Lung microvascular endothelial cell (primary cell): ENCODE measurements at places on chromosomes 13 and 19. TPM values are rescaled to one million over a fixed set of nuclear protein-coding genes. Genes with fewer than 3 reads are reported as not detected.
A peak's percentile ranks its signal among the peaks of the same experiment; 100 is the strongest.

DNA sequence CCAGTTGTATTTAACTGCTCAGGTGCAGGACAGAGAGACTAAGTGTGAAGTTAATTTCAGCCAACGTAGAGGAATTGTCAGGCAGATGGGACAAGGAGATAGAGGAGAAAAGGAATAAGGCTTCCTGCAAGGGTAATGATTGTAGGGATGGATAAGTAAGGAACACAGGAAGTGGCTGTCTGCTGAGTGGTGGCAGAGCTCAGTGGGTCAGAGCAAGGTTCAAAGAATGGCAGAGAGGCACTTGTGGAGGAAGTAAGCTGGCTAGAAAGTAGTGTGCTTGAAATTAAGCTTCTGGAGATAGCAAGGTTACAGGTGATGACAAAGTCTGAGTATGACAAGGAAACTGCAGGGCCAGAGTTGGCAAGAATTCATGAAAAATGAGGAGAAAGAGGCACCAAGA is 47.9 kb downstream of the USPL1 start:
- DNase-seq: no peak

DNA sequence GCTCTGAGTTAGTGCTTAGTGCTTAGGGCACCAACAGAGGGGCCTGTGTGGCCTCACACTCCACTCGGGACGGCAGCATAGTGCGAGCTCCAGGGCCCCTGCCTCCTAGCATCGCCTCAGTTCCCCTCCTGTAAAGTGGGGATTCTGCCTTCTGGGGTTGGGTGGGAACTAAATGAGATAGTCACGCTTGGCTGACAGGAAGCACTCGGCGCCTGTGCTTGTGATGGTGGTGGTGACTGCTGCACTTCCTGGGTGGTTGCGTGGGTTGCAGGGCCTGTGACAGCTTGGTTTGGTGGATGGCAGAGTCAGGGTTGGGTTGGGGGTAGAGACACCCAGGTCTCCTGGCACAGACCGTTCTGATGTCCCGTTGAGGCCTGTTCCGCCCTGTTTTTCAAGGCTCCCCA is 7.7 kb downstream of the PLEKHF1 start:
- DNase-seq: no peak

DNA sequence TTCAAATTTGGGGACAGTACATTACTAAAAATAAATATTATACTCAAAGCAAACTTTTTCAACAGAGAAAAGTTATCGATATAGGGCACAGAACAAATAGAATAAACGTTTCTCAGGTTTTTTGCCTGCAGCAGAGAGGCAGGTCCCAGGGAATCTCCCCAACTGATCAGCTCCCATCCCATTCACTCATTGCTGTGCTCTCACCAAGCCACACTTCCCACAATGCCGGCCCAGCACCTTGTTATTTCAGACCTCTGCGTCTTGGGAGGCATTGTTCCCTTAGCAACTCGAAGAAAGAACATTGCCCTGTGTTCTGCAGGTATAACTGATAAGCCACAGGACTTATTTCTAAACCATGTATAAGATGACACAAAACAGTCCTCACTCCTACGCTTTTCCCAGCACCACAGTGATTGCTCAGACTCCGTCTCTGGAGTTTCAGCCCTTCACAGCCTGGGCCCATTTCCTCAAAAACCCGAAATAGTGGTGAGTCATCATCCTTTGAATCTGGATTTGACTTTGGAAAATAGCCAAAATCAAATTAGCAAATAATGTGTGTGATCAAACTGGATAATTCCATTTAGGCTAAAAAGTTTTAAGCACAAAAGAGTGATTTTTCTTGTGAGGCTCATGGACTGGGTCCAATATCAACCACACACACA is 100.4 kb downstream of the DCLK1 start:
- DNase-seq: peak; percentile 31

DNA sequence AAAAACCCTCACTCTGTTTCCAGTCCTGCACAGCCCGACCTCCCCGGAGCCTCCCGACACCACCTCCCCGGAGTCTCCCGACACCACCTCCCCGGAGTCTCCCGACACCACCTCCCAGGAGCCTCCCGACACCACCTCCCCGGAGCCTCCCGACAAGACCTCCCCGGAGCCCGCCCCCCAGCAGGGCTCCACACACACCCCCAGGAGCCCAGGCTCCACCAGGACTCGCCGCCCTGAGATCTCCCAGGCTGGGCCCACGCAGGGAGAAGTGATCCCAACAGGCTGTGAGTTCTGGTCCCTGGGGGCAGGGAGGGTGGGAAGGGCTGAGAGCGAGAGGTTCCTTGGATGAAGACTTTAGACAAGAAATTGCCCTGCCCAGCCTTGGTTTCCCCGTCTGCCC is 5.4 kb downstream of the MADCAM1 start:
- DNase-seq: no peak

GRCh38 chr13:37701972-37702371 is 103.4 kb upstream of the POSTN start:
- peak; percentile 9 for DNase-seq

DNA sequence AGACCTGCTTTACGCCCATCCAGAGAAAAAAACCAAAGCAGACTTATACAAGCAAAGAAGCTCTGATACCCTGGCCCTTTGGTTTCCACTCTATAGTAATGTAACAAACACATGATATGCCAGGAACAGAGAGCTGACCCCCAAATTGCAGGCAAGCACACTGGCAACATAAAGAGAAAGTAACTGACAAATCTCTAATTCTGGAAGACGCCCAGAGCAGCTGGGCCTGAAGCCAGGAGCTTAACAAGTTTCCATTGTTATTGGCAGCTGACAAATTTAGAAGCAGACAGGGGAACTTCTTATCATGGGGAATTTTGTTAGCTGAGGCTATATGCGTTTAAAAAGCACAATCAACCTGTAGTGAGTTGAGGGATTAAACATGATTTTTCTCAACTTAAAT is 158.0 kb downstream of the DLEU7 start:
- DNase-seq: peak; percentile 86

DNA sequence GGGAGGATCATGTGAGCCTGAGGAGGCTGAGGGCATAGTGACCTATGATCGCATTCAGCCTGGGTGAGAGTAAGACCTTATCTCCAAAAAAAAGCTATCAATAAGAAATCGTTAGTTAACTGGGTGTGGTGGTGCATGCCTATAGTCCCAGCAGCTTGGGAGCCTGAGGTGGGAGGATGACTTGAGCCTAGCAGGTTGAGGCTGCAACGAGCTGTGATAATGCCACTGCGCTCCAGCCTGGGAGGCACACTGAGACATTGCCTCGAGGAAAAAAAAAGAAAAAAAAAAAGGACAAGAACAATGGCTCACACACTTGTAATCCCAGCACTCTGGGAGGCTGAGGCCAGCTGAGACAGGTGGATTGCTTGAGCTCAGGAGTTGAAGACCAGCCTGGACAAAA is 16.2 kb downstream of the PSPC1 start:
- no peak for DNase-seq

DNA sequence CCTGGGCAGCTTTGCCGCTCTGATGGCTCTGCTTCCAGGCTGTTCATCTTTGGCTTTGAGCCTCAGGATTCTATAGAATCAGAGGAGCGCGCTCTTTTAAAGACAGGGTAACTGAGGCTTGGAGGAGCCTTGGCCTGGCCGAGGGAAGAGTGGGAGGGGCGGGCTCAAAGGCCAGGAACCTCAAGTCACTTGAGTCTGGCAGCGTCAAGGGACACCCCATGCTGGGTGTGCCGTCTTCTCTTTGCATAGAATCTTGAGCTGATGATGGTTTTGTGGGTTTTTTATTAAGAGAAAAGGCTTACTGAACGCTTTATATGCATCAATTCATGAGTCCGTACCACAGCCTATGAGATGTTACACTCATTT is 1.1 kb downstream of the PGLS start:
- no peak for DNase-seq

- no peak for DNase-seq
These were observed 416.5 kb downstream of the FGF14 start for GRCh38 chr13:101985321-101985720.

GRCh38 chr19:4301590-4302242 is 473 bp downstream of the TMIGD2 start:
- no peak for DNase-seq

DNA sequence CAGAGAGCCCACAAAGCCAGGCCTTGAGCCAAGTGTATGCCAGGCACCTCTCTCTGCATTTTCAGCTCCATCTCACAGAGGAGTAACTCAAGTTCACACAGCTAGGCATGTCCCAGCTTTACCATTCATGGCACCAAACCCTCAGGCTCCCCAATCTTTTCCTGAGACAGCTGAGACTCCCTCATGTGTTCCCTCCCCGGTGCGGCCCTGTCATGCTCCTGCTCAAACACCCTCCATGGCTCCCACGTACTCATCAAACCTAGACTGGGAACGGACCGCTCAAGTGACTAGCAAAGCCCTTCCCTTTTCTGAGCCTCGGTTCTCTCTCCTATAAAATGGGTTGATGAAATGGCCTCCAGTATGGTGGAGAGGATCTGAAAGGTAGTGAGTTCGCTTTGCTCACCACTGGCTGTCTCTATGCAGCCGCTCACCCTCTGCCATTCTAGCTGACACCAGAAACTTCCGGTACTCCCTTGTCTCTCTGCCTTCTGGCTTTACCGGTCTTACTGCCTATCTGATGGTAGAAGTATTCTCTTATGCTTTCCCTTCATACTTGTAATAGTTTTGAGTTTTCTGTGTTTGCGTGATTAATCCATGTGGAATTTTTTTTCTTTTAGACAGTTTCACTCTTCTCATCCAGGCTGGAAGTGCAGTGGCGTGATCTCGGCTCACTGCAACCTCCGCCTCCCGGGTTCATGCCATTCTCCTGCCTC is 7.8 kb upstream of the SLC44A2 start:
- DNase-seq: no peak

DNA sequence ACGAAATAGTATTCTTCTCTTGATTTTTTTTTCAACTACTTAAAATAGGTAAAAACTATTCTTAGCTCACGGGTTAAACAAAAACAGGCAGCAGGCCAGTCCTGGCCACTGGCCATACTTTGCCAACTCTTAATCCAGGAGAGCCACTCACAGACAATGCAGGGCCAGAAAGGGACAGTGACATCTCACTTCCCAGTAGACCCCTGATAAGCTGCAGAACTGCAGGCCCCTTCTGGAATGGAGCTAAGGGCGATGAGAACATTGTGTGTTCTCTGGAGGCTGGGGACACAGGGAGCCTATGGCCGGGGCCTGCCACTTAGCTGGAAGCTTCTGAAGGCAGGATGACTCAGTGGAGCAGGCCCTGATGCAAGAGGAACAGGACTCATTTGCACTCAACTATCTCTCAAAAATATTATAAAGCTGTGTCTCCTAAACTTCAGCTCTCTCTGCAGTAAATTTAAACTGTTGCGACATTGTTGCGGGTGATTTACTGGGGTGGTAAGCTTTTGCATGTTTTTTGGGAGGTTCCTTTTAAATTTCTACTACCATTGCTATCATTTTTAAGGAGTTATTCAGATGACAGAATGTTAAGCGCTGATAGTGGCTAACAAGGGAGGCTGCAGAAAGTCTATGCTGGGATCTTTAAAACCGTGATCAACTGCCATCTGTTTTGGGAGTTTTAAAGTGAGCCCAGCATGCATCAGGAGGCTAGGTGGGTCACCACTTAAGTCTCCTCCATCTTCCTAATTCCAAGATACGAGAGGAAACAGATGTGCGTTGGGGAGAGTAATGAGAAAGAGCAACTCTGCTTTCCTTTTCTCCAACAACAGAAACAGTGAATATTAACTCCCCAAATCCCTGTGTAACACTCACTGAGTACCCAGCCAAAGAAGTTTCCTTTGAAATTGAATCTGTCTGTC is 33.2 kb upstream of the KATNAL1 start:
- DNase-seq: peak; percentile 13

- peak; percentile 92 for DNase-seq
These were observed 27.4 kb upstream of the SCEL start for GRCh38 chr13:77507931-77508776.

DNA sequence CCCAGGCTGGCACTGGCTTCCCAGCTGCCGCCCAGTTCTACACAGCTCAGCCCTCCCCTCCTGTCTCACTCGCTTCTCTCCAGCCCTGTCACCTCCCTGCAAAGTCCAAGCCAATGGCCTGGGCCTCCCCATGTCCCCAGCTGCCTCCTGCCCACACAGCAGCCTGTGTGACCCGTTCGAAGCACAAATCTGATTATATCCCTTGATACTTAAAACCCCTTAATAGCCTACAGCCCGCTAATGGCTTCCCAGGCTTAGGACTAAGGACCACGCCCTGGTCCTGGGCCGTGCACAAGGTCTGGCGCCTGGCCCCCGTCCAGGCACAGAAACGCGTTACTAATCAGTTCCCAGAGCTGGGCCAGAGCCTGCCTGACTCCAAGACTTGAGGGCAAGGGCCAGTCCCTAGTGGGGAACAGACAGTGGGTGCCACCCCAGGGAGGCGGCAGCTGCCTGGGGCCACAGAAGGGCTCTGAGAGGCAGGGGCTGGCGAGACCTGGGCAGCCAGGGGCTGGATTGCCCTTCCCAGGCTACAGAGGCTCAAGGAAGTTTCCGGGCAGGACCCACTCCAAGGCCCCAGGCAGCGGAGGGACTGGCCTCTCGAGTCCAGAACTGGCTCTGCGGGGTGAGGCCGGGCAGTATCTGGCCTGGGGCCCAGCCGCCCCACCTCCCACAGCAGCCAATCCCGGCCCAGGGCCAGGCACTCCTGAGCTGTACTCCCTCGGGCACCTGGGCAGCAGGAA is 10.4 kb downstream of the XAB2 start:
- DNase-seq: no peak

DNA sequence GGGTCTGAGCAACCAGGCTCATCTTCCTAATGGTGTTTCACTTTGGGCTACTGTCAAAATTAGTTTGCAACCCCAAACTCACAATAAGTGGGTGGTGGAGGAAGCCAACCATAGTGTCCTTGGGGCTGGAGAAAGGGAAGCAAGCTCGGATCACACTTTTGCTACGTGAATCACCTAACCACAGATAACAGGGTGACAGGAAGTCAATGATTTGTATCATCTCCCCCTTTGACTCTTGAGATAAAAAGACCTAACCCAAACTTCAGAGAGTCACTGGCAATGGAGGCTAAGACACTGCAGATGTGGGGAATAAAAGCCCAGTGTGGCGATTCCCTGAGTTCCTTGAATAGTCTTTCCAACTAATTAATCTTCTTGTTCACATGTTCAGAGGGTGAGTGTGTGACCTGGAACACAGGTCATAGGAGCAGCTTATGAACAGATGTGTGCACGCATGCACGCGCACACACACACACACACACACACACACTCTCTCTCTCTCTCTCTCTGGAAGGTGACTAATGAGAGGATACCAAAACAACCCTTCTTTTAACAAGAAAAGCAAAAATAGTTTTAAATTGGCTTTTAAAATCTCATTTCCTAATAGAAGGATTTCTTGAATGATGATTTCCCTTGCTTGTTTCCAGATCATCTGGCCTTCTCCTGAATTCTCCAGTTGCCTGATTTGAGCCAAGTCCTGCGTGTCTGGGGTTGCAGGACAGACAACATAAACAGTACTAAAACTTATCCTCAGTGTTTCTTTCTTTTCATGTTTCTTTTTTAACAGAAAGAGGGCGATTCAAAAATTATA is 21.2 kb upstream of the DOCK9 start:
- peak; percentile 61 for DNase-seq

GRCh38 chr13:48400090-48400694 is 12.7 kb downstream of the LPAR6 start:
- no peak for DNase-seq

- DNase-seq: no peak
These were observed 260.0 kb downstream of the KLF12 start for GRCh38 chr13:73873940-73874830.

GRCh38 chr19:35757749-35758608 is at the start of gene PROSER3:
TSS of gene PROSER3 (plus strand) at chr19:35758176. CDS start at chr19:35758216, 40 bp downstream.
- DNase-seq: peak; percentile 99

Gene MCEMP1
- total RNA-seq: not detected in 2 replicates

Gene SPART
- 36.0 and 50.8 TPM in 2 replicates for total RNA-seq

Gene ZNF578
- total RNA-seq: 1.2 and 2.0 TPM in 2 replicates

Gene BAX
- total RNA-seq: 96.8 and 101 TPM in 2 replicates

Gene CGB1
- total RNA-seq: not detected in 2 replicates

Gene CDX2
- total RNA-seq: not detected in 2 replicates

Gene ZNF100
- total RNA-seq: 2.0 and 3.2 TPM in 2 replicates

Gene PDX1
- not detected in 2 replicates for total RNA-seq

Gene FGF22
- total RNA-seq: not detected in 2 replicates

Gene WTIP
- total RNA-seq: 22.2 and 48.0 TPM in 2 replicates

Gene ZNF227
- total RNA-seq: 14.4 and 18.1 TPM in 2 replicates
